ENCODE measurements at places on chromosomes 7 and 10. TPM values are rescaled to one million over a fixed set of nuclear protein-coding genes. Genes with fewer than 3 reads are reported as not detected.

Gene ARMC3
- polyA plus RNA-seq, result 1.6 TPM

Gene PON1
- polyA plus RNA-seq, result 1.2 TPM

DNA sequence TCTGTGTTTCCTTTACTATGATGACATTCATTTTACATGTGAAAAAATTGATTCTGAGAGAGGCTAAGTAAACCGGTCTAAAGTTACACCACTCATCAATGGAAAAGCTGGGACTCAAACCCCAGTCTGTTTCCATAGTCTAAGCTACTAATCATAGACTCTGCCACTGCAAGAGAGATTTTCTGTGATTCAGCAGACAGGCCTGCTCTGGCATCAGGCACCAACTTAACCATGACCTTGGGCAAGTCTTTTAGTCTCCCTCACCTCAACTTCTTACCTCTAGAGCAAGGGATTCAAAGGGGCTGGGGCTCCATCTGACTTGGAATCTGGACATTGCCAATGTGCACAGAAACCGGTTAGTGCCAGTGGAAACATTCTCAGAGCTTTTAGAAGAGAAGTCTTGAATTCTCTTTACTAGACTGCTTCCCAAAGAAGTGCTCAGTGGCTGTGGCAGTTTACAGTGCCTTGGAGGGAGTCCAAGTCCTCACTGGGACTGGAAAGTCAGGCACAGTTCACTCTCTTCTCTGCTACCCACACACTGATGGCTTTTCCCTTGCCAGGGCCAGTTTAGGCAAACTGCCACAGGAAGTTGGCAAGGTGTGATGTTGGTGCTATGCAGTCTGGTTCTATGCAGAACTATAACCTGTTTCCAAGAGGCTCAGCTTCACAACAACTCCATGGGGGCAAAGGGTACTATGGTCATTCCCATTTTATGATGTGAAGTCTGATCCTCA is 4.5 kb upstream of the BLNK start:
- DNase-seq, result no peak

DNA sequence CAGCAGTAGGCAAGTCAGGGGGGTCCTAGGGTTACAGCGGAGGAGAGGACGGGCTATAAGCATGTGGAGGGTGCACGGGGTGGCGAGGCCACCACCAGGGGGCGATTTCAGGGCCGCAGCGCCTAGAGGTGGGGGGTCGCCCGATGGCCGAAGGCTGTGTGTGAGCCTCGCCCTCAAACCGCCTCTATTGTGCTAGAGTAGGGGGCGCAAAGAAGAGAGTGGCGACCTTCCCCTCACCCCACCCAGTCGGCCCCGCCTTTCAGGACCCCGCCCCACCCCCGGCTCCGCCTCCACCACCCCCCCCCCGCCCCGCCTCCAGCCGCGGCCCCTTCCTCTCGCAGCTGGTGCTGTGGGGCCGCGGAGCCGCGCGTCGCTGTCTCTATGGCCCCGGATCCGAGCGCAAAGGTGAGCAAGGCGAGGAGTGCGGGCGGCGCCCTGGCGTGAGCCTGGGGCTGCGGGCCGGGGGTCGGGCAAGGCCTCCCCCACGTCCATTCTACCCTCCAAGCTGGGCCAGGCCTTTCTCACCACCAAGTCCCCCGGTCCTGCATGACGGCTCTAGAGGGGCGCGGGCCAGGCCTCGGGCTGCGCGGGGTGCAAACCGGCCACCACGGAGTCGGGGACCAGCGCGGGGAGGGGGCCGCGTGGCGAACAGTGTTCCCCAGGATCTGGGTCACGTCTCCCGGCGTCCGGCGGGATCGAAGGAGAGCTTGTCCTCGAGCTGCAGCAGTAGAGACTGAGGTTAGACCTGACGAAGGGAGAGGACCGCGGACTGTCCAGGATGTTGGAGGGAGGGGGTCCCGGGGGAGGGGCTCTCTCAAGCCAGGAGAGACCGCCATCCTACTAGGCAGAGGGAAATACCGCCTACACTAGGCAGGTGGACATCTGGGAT is at the start of gene SEMA4G:
SEMA4G (plus strand) TSS at position 318 of the 889 bp plus-strand sequence. CDS start 3,409 bp downstream, outside the sequence.
- DNase-seq, result peak; percentile 39

GRCh38 chr7:66075590-66076461 is at the start of gene ASL:
Gene ASL, plus strand, starts transcription at chr7:66075819. Its CDS starts 263 bp downstream, at chr7:66076082.
- DNase-seq, result peak; percentile 91

GRCh38 chr10:46052791-46053375 is 6.8 kb upstream of the MSMB start:
- no peak for DNase-seq

- no peak for DNase-seq
These were observed 75.8 kb downstream of the PODXL start for GRCh38 chr7:131480384-131481315.

GRCh38 chr7:90582164-90582563 is 14.0 kb upstream of the CDK14 start:
- no peak for DNase-seq
